ENCODE measurements at places on chromosomes 4 and X.
A peak's percentile ranks its signal among the peaks of the same experiment; 100 is the strongest.

DNA sequence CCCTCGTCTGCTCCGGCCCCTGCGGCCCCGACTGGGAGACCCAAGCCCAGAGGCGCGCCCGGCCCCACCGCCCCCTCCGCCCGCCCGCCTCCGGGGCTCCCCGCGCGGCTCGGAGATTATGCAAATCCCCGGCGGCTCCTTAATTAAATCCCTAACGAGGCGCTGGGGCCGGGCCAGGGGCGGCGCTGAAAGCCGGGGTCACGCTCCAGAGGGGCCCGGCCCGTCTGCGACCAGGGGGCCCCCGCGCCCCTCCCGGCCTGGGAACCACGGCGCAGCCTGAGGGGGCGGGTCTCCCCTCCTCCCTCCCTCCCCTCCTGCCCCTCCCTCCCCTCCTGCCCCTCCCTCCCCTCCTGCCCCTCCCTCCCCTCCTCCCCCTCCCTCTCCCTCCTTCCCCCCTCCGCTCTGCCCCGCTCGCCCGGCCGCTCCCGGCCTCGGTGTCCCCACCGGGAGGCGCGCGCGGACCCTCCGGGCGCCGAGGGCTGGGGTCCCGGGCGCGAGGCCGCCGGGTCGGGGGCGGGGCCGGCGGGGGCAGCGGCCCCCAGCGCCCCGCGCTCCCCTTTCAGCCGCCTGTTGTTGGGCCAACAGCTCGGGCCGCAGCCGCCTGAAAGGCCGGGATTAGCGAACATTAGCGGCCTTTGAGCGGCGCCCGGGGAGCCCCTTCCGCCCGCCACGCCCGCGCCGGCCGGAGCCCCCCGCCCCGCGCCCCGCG, 25.9 kb upstream of the FGFR3 start:
- DNase-seq, result peak; percentile 8

- DNase-seq, result no peak
Observed at GRCh38 chr4:112325530-112325929, 28.4 kb downstream of the ALPK1 start.

- DNase-seq, result peak; percentile 19
Observed at GRCh38 chr4:52982255-52982945, 120.3 kb downstream of the RASL11B start.

- DNase-seq, result no peak
Observed at GRCh38 chr4:123806056-123806455, 409.5 kb downstream of the SPRY1 start.

GRCh38 chr4:77952457-77952856, 89.8 kb downstream of the MRPL1 start:
- no peak for DNase-seq
